ENCODE measurements at places on chromosomes 16 and 17.

GRCh38 chr16:80191928-80192327 lies 348.9 kb upstream of the DYNLRB2 start:
- DNase-seq, result no peak

DNA sequence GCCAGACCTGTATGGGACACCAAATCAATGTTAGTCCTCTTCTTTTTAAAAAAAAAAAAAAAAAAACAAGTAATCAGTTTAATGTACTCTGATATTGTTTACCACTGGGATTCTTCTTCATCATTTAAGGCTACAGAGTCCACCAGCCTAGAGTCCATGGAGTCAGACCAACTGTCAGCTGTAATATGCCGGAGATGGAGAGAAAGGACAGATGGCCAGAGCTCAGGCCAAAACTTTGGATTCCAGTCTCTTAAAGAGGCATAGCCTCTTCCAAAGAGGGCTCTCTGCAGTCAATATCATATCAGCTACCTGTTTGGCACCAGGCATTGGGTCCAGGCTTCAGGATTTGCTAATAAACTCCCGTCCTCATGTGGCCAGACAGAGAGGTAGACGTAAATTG lies 469.6 kb upstream of the HSBP1 start:
- DNase-seq, result no peak

DNA sequence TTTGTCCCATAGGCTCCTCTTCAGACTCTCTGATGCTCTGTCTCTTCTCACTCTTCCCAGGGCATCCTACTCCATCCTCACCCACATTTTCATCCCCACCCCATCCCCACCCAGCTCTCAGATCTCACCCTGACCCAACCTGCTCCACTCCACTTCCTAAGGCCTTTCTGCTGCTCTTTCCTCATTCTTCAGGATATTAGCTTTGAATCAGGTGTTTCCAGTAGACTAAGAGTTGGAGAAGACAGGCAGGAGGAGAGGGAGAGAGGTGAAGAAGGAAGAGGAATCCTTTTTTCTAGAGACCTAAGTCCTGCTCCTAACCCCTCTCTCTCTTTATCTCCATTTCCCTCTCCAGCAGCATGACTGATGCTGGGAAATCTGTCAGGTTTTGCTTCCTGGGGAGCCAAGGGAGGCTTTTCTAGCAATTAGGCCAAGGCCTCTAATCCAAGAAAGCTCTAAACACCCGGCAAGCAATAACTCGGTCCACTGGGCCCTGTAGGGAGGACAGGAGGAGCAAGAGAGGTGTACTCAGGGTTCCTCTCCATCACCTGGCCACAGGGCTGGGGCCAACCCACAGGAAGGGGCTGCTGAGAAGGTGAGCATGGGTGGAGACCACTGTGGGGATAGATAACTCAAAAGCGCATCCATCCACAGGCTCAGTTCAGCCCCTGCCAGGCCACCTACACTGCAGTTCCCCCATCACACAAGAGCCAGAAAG lies 133.3 kb downstream of the TMEM132E start:
- no peak for DNase-seq

DNA sequence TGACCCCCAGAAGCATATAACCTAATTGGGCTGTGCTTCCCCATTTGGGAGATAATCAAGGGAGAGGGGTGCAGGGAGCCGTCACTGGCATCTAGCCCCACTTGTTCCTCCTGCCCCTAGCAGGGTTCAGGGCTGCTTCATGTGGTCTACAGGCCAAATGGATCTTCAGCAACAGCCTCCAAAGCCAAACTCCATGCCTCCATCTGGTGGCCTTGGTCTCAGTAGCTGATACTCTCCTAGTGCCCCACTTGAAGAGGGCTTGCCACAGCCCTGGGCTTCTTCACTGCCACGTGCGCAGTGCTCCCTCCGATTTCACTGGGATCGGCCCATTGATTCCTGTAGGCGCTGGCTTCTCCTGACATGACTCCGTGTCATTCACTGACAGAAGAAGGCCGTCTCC lies 24.6 kb downstream of the LYRM9 start:
- DNase-seq, result no peak

- no peak for DNase-seq
These were observed 24.0 kb upstream of the ABCA5 start for GRCh38 chr17:69350911-69351310.

- no peak for DNase-seq
These were observed 538.7 kb upstream of the HSBP1 start for GRCh38 chr16:83269048-83269447.

- no peak for DNase-seq
These were observed 19.5 kb upstream of the CORO6 start for GRCh38 chr17:29642171-29642611.

- peak; percentile 51 for DNase-seq
These were observed 547 bp downstream of the PLCD3 start for GRCh38 chr17:45131616-45132319.

- no peak for DNase-seq
These were observed 10.8 kb upstream of the BCAR1 start for GRCh38 chr16:75262104-75262799.

GRCh38 chr16:66690106-66690847 lies 6.3 kb downstream of the CMTM4 start:
- no peak for DNase-seq

- DNase-seq, result no peak
These were observed 197.1 kb downstream of the KCNJ2 start for GRCh38 chr17:70366386-70366785.

GRCh38 chr16:46858151-46858550 lies 26.0 kb upstream of the GPT2 start:
- no peak for DNase-seq

GRCh38 chr17:76394166-76394565 lies 9.8 kb downstream of the SPHK1 start:
- no peak for DNase-seq

DNA sequence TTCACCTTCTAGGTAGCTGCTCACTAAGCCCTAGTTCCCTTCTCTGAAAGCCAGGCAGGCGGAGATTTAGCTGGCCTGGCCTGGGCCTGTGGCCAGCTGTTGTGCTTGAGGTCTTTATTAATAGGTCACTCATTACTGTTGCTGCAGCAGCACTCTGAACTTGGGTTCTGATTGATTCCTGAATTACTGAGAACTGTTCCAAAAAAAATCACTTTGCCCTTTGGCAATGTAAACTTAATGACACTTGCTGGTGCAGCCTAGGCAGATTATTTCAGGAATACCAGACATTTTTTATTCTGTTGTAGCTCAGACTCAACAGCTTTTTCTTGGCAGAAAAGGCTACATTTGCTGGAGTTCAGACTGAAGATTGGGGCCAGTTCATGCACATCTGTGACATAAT lies 2.7 kb downstream of the TOM1L1 start:
- DNase-seq, result no peak

DNA sequence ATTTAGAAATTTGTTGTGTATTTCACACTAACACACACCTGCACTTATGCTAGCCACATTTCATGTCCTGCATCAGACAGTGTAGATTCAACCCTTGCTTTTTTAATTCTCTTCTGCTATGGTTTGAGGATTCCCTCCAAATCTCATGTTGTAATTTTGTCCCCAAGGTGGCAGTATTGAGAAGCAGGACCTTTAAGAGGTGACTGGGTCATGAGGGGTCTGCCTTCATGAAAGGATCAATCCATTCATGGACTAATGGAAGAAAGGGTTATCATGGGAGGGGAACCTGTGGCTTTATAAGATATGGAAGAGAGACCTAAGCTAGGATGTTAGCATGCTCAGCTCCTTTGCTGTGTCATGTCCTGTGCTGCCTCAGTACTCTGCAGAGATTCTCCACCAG lies 1032.2 kb downstream of the CDH11 start:
- DNase-seq, result peak; percentile 56

- peak; percentile 71 for DNase-seq
These were observed at the start of gene PIEZO1 for GRCh38 chr16:88785106-88785924. PIEZO1 (minus strand) TSS chr16:88785220; CDS start chr16:88784964, 256 bp downstream.
